ENCODE measurements at places on chromosomes 2 and 18.

GRCh38 chr2:128386066-128386465 is 67.4 kb upstream of the HS6ST1 start:
- DNase-seq, result no peak

- DNase-seq, result no peak
Observed at GRCh38 chr2:232542715-232543467, 3.4 kb downstream of the CHRNG start.

- no peak for DNase-seq
Observed at GRCh38 chr2:237581326-237581725, 9.2 kb downstream of the RAB17 start.

GRCh38 chr2:10469301-10469700 is 21.2 kb upstream of the ODC1 start:
- no peak for DNase-seq

DNA sequence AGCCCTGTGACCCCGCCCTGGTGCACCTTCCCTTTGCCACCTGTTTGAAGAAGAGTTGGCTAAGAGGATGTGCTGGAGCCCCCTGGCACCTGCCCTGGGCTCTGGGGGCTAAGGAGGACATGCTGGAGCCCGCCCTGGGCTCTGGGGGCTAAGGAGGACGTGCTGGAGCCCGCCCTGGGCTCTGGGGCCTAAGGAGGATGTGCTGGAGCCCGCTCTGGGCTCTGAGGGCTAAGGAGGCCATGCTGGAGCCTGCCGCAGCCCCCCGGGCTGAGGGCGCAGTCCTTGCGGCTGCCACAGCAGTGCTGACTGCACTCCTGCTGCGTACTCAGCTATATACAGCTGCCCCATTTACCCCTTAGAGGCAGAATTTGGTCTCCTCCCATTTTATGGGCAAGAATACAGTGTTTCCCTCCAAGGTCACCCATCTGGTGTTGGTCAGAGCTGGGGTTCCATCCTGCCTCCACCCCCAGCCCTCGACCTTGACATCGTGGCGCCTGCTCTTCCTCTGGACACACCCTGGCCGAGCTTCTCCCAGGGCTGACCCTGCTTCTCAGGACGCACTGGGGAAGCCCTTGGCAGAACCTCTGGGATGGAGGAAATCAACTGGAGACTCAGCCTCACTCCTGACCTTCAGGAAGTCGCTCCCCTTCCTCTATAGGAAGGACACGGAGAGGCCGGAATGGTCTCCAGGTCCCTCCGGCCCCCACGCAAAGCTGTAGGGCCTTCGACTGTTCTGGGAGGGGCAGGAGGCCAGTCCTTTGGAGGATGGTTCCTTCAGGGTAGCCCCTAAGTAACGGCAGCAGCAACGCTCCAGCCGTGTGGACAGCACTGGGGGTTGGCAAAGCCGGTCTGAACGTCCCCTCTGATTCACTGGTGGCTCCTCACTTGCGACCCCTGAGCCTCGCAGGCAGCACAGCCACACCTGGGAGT is 65.0 kb upstream of the HPCAL1 start:
- no peak for DNase-seq

- DNase-seq, result no peak
Observed at GRCh38 chr2:136008205-136008865, 22.9 kb upstream of the DARS1 start.

DNA sequence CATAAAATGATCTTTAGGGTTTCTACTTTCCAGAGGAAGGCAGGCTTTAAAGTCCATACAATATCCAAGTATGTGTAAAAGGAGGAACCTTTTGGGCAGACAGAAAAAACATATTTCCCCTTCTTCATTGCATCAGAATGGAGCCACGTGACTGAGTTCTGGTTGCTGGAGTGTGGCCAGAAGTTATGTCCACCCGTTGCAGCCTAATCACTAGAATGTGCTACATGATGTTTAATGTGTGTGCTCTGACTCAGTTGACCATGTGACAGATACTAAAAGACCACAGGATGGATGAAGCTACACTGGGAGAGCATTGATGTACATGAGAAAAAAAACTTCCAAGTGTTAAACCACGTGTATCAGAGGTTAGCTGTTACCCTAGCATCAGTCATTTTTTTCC is 460.9 kb downstream of the RIT2 start:
- DNase-seq, result no peak

DNA sequence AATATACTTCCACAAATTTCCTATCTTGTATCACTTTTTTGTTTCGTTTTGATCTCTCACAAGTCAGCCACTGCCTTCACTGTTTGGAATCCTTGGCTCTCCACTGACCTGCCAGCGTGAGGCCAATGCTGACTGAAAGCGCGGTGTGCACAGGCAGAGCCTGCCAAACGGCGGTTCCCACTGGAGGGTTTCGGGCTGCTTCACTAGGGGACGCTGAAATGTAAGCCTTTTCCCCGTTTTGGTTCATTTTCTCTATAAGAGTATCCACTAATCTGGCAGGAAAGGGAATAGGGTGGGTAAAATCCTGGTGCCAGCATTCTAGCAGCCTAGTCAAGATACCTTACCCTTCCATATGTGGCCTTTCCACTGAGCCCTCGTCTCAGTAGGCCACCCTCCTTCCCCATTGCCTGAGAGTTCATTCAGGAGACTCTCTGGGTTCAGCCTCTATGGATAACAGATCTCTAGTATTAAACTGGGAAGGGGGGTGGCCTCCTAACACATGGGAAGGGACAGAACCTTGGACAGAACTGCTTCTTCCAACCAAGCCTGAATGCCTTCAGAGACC is 91.5 kb downstream of the DYM start:
- no peak for DNase-seq

GRCh38 chr2:226564667-226565066 is 235.0 kb downstream of the IRS1 start:
- DNase-seq, result no peak

GRCh38 chr2:207219676-207220501 is 54.1 kb upstream of the KLF7 start:
- no peak for DNase-seq

DNA sequence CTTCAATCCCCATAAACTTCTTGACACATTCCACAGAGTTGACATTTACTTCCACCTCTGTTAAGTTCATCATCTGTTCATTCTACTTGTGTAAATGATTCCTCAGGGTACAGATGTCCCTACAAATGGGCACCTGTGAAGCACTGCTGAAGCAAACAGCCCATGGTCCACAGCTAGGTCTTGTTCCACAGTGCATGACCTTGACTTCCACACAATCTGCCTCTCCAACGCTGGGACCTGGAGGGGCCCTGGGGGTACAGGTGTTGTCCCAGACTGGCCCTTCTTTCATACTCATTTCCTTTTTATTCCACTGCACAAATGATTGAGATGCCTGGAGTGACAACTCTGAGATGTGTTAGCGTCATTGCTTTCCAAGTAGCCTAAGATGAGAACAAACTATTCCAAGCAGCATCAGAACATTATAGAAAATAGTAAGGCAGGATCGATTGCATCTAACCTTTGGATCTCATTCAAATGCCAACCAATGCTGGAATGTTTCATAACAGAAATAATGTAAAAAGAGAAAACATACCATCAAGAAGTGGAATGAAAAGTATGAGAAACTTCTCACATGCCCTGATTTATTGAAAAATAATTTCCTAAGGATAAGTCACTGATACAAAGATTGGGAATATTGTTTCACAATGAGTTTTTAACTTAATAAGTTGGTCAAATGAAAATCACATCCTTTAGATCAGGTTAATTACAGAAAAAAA is 31.2 kb downstream of the PIEZO2 start:
- no peak for DNase-seq

GRCh38 chr2:160522951-160523710 is 29.5 kb upstream of the RBMS1 start:
- DNase-seq, result no peak

DNA sequence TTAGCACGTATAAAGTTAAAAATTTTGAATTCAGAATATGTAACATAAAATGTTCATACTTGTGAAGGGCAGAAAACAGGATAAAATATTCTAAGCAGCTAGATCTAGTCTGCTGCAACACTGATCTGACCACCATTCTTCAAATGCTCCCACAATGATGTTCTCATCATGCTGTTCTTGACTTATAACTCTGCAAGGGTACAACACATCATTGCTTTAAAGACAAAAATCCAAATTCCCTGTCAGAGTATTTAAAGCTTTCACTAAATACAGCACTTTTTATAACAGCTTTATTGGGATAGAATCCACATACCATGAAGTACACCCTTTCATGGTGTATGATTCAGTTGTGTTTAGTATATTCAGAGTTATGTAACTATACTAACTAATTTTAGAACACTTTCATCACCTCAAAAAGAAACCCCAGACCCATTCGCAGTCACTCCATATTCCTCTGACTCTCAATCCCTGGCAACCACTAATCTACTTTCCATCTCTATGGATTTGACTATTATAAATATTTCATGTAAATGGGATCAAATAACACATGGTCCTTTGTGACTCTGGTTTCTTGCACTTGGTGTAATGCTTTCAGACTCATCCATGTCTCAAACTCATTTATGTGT is 56.4 kb downstream of the MAP4K3 start:
- no peak for DNase-seq

DNA sequence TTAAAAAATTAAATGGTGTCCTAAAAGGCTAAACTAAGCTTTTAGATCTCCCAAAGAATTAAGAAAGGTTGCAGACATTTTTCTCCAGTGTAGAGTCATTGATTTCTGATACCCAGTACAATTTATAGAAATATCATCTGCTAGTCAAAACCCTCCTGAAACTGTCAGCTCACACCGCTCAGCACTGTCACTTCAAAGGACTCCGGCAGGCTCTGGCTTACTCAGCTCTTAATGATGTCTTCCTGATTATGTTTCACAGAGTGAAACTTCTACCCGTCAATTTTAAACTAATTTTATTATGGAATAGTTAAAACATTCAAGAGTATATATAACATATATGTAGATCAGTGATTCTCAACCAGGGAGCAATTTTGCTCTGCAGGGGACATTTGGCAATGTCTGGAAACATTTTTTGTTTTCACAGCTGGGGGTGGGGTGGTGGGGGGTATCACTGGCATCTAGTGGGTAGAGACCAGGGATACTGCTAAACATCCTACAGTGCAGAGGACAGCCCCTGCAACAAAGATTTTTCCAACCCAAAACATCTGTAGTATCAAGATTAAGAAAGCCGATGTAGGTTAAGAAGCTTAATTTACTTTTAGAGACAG is 31.6 kb downstream of the CDK15 start:
- no peak for DNase-seq

- no peak for DNase-seq
Observed at GRCh38 chr2:74399785-74400184, 19.7 kb upstream of the DCTN1 start.

GRCh38 chr2:241015439-241015838 is 17.0 kb downstream of the SNED1 start:
- DNase-seq, result no peak

DNA sequence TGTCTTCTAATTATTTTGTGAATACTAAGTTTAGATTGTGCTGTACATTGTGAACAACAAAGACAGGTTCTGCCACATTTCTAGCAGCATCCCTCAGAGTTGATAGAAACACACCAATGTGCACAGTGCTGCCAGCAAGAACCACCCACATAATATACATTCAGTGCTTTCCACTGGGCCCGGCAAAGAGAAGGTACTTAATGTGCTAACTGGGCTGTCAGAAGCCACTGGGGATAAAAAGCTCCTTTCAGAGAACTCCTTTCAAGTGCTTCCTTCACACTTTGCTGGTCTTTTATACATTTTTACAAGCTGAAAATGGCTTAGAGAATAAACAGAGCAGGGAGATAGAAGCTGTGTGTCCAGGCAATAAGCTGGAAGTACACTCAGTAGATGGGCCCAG is 58.0 kb upstream of the CAPN13 start:
- DNase-seq, result no peak

DNA sequence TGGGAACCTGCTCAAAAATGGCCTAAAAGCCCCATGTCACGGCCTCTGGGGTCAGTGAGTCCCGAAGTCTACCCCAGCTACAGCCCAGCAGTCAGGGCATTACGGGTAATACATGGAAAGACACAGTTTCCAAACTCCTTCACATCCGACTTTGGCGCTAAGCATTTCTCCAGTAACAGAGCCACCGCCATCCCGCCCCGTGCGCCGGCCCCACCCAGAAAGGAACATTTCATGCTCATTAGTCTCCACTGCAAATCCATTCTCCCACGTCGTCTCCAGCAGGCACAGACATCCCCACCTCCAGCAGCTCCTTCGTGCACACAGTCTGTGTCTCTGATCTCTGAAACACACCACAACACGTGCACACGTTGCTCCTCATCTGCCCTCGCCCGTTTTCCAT is 509.2 kb upstream of the ID2 start:
- DNase-seq, result no peak

GRCh38 chr2:158979772-158980171 is 11.3 kb downstream of the TANC1 start:
- no peak for DNase-seq

DNA sequence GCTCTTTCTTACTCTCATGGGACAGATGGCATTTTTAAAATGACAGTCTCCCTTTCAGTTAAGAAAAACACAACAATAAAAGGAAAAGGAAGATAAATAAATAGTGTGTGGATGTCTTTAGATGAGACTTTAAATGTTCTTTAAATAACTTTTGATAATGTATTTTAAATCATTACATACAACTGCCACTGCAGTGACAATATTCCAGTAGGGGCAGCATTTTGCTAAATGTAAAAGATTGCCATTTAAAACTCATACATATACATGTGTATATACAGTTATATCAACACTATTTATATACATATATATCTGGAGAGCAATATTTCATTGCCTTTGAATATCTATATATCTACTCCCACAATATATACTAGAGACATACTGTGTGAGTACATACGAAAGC is 90.7 kb downstream of the INO80D start:
- DNase-seq, result no peak

- DNase-seq, result no peak
Observed at GRCh38 chr2:234044157-234044556, 6.3 kb upstream of the SPP2 start.

Measured in T follicular helper cell (primary cell).